Right cardiac atrium (tissue), 5 donors: ENCODE measurements at places on chromosomes 6 and 20.

DNA sequence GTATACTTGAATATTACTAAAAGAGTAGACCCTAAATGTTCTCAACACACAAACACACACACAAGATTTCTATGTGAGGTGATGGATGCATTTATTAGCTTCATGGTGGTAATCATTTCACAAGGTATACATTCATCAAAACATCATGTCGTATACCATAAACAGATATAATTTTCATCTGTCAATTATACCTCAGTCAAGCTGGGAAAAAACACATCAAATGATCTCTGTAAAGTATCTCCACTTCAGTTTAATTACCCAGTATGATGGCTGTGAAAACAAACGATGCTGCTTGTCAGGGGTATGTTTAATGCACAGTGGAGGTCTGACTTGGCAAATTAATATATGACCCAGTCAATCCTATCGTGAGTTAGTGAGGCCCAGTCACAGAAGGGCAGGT is 157.2 kb downstream of the MTFR2 start:
- DNase-seq, result no peak

DNA sequence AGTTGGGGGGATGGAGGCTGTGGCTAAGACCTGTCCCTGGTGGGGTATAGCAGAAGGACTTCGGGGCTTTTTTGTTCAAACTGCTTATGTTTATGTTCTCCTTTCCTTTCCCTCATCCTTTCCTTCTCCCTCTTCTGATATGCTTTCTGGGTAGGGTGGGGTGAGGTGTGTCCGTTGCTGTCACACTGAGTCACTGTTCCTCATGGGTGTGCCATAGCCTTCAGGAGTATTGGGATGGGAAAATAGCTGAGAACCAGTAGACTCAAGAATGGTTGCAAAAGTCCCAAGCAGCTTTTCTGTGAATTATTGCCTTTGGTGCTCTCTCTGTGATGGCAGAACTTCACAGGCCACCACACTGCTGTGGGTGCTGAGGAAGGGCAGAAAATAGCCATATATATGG is 39.6 kb downstream of the TPD52L1 start:
- DNase-seq, result no peak

- DNase-seq, result peak; percentile 78
Measured at GRCh38 chr20:19212821-19213502, 520 bp downstream of the SLC24A3 start.

DNA sequence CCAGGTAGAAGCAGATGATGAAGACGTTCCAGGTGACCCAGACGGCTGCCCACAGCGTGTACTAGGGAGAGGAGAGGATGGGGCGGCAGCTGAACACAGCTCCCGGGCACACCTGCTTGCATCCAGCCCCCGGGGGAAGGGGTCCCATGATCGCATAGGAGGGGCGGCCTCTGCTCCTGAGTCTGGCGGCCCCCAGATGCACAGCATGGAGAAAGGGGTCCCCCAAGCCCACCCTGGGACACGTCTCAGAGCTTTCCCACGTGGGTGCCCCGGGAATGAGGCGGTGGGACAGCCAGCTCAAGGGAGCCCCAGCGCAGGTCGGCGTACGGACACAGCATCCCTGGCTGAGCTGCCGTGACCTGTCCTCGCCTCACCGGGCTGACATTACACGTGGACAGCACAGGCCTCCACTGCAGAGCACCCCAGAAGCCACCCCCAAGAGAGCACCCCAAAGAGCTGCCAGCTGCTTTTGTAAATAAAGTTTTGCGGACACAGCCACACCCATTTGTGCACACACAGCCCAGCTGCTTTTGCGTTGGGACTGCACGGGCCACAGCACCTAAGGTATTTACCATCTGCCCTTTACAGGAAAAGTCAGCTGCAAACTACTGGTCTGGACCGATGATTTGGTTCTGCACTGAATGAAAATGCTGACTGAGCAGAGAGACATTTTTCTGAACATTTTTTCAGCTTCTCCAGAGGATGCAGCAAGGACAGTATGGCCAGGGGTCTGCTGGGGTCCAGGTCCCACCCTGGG is 5.2 kb downstream of the NKAIN4 start:
- no peak for DNase-seq

DNA sequence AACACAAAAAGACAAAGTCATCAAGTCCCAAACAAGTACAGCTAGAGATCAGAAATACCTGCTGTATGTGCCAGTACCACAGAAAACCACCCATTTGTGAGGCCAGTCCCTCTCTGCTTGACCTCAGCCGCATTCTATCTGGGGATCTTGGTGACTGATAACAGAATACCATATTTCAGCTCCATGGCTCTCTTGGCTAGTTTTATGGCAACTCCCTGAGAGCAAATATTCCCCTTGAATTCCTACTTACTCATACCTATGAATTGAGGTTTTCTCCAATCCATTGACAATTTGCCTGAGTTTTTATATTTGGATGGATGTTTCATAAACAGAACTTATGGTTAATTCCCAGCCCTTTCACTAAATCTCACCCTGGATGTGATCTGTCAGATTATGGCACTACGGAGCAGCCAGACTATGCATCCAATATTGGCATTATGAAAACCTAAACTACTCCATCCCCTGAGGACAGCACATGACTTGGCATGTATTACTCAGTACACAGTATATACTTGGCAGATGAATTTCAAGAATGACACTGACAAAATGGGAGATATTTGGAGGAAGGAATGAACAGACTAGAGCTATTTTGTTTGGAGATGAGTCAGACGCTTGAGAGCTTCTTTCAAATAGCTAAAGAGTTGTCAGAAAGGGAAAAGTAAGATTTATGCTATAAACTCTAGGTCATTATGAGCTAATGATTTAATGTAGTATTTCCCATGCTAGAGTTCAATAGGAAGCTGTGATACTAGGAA is 95.7 kb downstream of the PRDM1 start:
- DNase-seq, result no peak

DNA sequence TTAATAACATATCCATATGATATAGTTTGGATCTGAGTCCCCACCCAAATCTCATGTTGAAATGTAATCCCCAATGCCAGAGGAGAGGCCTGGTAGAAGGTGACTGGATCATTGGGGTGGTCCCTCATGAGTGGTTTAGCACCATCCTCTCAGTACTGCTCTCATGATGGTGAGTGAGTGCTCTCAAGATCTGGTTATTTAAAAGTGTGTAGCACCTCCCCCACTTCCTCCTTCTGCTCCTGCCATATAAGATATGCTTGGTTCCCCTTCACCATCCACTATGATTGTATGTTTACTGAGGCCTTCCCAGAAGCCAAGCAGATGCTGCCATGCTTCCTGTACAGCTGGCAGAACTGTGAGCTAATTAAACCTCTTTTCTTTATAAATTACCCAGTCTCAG is 22.9 kb downstream of the IRF4 start:
- DNase-seq, result no peak

- DNase-seq, result no peak
Measured at GRCh38 chr6:90008189-90008907, 114.1 kb downstream of the GJA10 start.

GRCh38 chr20:18032977-18033892 is 24.5 kb downstream of the OVOL2 start:
- no peak for DNase-seq

GRCh38 chr6:20644667-20645370 is 110.6 kb downstream of the CDKAL1 start:
- no peak for DNase-seq

DNA sequence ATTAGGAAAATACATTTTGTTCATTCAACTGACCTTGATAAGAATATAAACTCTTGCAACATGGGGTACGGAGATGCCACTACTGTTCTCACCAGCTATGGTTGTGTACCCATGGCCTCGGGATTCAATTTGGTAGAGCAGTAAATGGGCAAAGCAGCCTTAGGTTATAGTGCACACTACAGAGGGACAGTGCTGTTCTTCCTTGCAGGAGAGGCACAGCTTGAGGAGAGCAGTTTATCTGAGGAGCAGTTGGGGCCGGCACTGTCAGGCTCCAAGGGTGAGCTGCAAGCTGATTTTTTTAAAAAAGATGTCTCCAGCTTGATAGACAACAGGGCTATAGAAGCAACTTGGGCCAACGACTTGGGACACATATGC is 82.4 kb downstream of the SLC35B3 start:
- DNase-seq, result no peak

DNA sequence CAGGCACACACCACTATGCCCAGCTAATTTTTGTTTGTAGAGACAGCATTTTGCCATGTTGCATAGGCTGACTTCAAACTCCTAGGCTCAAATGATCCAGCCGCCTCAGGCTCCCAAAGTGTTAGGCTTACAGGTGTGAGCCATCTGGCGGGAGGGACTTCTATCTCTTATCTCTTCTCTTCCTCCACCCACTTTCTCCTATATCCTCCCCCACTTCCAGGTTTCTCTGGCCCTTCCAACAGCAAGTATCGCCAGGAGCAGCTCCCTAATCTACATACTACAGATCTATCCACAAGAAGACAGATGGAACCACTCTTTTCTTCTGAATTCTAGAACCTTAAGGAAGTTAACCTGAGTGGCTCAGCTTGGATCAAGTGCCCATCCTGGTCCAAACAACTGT is 5.1 kb upstream of the TOP1 start:
- no peak for DNase-seq

GRCh38 chr6:76681781-76682180 is 609.3 kb upstream of the IMPG1 start:
- DNase-seq, result no peak

GRCh38 chr20:46897328-46897880 is 2.8 kb downstream of the EYA2 start:
- no peak for DNase-seq

DNA sequence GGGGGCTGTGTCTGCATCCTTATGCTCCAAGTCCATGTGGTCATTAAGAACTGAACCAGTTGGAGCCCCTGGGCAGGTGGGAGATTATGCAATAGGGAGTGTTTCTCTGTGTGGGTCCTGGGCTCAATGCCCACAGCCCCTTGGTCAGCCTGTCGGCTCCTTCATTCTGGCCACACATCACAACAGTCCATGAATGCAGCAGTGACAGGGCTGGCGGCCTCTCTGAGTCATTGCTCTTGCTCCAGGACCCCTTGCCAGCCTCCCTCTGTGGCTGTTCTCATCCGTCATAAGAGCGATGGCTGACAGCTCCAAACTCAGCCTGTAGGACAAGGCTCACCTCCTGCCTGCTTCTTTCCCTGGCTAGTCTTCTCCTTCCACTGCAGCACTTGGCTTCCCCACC is 609.5 kb upstream of the CDH4 start:
- DNase-seq, result no peak

DNA sequence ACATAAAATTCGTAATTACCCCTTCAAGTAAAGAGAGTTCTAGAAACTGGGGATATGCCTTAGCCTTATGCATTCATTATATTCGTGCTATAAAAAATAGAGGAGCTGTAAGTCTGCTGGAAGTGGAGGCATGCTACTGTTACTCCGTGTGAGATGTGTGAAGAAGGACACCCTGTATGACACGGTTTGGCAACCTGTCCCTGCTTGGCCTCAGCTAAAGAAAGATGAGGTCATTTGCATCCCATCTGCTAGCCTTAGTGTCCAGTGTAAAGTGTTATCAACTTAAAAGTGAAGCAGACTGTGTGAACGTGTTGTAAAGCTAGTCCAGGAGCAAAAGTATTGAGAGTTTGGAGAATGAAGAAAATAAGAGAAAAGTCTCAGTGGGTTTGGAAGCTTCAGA is 135.1 kb upstream of the RAB32 start:
- no peak for DNase-seq

GRCh38 chr20:3358676-3359340 is 48.7 kb downstream of the DNAAF9 start:
- no peak for DNase-seq
